ENCODE measurements at places on chromosomes 7 and 10. TPM values are rescaled to one million over a fixed set of nuclear protein-coding genes. Genes with fewer than 3 reads are reported as not detected.

GRCh38 chr7:21092766-21093702 lies 306.3 kb upstream of the SP8 start:
- DNase-seq, result no peak

- DNase-seq, result no peak
Observed at GRCh38 chr10:119700321-119700954, 25.4 kb upstream of the INPP5F start.

GRCh38 chr10:35270100-35270499 lies 66.2 kb upstream of the CCNY start:
- no peak for DNase-seq

- no peak for DNase-seq
Observed at GRCh38 chr7:65251851-65252620, 121.6 kb upstream of the ZNF92 start.

DNA sequence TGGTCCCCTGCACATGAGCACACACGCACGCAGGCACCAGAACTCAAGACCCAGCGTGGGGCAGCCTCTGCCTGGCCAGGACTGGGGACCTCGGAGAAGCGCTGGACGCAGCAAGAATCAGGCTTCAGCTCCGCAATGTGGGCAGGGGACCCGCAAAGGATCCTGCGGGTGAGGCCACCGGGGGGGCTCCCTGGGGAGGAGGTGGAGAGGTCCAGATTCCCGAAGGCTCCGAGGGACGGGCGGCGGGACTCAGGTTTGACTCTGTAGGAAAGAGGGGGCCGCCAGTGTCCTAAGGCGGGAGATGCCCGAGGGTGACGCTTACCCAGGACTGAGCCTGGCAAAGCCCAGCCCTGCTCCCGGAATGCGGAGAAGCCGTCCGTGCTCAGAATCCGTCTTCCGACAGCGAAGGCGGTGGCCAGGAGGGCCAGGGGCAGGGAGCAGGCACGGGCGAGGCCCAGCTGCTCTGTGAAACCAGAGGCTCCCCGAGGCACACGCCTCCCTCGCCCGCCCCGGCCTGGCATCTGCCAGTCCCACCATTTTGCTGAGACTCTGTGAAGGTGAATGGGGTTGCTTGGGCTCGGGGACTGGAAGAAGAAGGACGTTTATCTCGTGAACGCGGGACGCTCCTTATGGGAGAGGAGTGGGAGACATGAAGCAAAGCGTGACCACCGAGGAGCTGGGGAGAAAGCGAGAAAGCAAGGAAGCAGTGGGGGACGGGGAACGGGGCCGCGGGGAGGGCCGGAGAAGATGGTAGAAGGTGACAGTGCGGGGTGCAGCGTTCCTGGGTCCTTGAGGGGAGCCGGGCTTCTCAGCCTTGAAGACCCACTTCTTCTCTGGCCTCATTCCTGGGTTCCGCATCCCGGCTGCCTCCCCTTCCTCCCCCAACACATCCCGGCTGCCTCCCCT lies 489.2 kb downstream of the PTPRN2 start:
- DNase-seq, result no peak

- no peak for DNase-seq
Observed at GRCh38 chr10:69516316-69516715, 56.9 kb downstream of the NEUROG3 start.

GRCh38 chr7:112411186-112411795 lies 39.0 kb upstream of the IFRD1 start:
- DNase-seq, result no peak

DNA sequence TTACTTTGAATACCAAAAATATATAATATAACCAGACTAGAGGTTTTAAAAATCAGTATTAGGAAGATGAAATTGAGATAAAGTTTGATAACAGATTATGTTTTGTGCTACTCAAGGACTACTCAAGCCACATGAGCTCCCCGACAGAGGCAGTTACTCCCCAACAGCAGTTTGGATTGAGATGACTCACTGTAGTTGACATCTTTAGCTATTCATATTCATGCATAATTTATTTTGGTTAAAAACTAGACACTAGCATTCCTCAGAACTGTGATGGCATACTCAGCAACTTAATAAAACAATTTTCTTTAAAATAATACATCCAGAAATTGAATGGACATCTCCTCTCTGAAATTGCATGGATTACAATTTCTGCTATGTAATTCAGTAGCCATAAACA lies 19.6 kb downstream of the PCLO start:
- no peak for DNase-seq

- DNase-seq, result no peak
Observed at GRCh38 chr10:80104066-80104926, 25.8 kb downstream of the TMEM254 start.

- no peak for DNase-seq
Observed at GRCh38 chr10:115049960-115050359, 43.2 kb upstream of the ATRNL1 start.

- DNase-seq, result no peak
Observed at GRCh38 chr10:104767745-104768144, 126.7 kb downstream of the SORCS3 start.

GRCh38 chr7:138075350-138075749 lies 909 bp upstream of the AKR1D1 start:
- DNase-seq, result no peak

DNA sequence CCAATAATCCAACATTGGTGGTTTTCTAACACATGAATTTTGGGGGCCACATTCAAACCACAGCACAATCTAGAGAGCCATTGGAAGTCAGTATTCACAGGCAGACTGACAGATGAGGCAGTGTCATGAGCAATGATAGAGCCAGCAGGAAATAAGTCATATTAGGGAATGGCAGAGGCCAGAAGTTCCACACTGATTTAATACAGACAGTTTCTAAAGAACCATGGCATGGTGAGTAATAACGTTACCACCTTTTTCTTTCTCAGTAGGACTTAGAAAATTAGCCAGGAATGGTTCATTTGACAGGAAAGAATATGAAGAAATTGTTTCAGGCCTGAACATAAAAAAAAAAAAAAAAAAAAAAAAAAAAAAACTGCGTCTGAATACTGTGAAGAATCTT lies 210.3 kb downstream of the GPAM start:
- no peak for DNase-seq

DNA sequence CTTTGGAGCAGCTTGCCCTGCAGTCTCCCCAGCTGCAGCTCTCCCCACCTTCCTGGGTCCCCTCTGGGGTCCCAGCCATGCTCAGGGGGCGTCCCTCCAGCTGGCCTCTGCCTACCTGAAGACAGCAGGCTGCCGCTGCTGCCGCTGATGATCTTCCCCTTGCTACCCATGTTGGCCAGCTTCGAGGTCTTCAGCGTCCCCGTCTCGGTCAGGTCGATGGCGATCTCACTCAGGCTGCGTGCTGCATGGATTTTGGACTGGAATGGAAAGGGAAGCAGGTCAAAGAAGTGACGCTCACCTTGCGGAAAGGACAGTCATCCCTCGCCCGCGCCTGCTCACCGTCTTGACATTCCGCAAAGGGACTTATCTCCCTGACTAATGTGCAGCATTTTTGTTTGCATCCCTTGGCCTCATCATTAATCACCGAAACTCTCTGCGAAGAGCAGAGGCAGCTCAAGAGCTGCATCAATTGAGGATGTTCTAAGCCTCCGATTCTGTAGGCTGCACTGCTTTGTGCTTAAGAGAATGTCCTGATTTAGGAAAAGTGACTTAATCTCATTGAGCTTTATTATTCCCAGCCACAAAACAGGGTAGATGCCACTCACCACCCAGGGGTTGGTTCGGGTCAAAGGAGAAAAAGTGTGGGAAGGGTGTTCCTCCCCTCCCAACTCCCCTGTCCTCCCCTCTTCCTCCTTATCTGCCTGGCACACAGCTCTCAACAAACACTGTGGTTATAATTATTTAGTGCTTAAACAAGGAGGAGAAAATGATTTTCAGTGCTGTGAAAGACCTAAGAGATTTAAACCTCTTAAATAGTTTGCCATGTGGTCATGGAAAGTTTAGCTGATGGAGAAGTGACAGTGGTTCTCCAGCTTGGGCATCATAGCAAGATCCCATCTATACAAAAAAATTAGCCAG lies 107.3 kb downstream of the PRPF18 start:
- DNase-seq, result no peak

DNA sequence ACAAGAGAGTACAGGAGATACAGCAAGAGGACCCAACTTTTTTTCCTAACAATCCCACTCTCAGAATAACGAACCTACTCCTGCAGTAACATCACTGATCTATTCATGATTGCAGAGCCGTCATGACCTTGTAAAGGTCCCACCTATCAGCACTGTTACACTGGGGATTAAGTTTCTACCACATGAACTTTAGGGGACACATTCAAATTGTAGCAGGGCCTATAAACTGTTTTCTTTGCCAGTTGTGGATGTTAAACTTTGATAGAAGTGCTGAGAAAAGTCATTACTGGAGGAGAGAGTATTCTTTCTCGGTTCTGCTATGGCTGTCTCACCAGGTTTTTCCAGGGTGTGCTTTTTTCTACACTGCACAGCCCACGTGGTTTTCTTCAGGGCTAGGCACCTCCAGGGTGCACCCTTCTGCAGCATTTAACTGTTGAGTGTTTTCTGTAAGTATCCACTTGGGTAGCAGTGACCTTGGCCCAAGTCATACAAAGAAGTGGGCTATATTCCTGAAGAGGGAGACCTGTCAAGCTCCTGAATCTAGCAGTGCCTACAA lies 131.6 kb upstream of the AHR start:
- DNase-seq, result no peak

DNA sequence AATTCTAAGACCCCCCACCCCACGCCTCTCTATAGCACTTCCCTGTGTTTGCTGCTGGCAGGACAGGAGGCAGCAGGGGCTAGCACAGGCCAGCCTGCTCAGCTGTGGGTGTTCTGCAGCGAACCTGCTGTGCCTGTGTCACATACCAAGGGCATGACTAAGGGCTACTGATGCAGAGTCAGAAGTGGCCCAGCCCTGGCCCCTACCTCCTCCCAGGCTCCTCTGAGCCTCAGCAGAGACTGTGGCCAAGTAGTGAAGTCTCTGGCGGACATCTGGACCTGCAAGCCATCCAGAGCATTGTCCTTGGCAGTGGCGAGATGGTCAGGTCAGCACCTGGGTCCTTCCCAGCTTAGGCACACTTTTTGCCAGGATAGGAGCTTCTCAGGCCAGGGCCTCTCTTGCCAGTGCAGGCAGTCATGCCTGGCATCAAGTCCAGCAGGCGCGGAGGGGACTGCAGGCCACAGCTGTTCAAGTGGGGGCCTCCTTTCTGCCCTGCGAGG lies 116.3 kb upstream of the RET start:
- DNase-seq, result no peak

DNA sequence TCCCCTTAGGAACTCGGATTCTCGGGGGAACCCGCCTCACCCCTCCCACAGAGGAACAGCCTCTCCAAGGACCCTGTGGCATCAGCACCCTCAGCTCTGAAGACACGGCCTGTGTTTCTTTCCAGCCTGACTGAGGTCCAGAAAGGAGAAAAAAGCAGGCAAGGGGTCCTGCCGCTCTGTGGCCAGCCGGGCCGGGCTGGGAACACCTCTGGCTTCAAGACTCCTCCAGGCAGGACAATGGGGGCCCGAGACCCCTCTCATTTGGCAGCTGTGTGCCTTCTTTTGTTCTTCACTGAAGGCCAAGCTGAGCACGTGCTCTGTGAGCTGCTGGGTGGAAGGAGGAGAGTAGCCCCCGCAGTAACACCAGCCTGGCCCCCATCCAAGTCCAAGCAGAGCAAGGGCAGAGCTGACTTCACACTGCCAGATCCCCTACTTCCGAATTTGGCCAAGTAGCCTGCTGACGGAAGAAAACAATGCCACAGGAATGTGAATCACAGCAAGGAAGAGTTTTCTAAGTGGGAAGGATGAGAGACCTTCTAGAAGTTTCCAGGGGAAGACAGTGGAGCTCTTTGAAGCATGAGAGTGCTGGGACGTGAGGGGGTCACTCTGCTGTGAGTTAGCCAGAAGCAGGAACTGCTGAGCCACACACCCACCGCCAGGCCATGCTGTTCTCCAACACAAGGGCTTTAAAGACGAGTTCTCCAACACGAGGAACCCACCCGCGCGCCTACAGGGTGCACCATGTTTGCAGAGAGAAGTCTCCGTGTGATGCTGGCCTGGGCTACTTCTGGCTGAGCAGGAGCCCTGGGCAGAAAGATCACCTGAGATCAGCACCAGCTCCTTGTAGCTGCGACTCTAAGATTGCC lies 3.1 kb downstream of the CNPY1 start:
- DNase-seq, result no peak

GRCh38 chr10:125568156-125568555 lies 114.8 kb downstream of the TEX36 start:
- DNase-seq, result no peak

DNA sequence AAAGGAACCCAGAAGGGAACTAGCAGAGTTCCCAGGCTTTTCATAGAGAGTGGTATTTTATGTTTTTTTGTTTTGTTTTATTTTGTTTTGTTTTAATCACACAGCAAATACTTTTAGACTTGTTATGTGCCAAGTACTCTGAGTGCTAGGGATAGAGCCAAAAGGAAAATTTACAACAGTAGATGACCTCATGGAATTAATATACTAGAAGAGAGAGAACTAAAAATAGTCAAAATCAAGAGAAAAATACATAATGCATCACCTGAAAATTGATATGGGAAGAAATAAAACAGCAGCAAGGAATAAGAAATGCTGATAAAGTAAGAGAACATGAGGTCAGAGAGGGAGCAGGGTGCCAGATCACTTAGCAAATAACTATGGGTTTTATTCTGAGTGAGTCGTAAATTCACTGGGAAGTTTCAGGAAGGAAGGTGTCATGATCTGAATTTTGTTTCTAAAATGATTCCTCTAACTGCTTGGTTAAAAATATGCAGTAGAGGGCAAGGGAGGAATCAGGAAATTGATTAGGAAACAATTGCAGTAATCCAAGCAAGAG lies 351.0 kb downstream of the ANKRD7 start:
- no peak for DNase-seq

DNA sequence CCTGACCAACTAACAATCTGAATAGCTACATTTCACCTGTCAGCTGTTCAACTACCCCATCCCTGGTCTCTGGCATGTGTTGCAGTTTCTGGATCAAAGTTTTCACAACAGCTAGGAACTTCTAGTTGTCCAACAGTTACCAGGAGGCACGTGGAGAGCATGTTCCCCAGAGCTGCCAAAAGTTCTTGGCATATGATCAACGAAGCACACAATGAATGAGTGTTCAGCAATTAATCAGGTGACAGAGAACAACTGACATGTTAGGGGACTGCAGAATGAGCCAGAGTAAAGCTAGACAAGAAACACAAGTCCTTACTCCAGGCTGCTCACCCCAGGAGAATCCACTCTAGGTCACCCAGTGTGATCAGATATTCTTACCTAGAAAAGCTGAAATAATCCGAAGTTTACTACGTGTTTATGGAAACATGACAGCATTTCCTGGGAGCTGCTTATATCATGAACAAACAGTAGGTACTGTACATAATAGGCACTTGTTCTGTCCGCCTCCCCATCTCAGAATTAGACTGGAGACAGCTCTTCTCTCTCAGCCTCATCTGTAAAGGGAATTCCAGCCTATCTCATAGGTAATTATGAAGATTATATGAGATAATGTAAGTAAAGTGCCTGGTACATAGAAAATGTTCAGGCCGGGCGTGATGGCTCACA lies 50.6 kb downstream of the ZNF438 start:
- DNase-seq, result no peak

AQP1 gene
- 0.57 TPM for total RNA-seq

HKDC1 gene
- total RNA-seq, result 1.1 TPM

FOXP2 gene
- 0.54 TPM for total RNA-seq

CFTR gene
- 0.31 TPM for total RNA-seq

FOXK1 gene
- total RNA-seq, result 72.7 TPM

VWC2 gene
- total RNA-seq, result not detected

SOSTDC1 gene
- total RNA-seq, result not detected

GJD4 gene
- not detected for total RNA-seq

RHBDD2 gene
- 79.3 TPM for total RNA-seq

CNPY1 gene
- not detected for total RNA-seq

NODAL gene
- total RNA-seq, result not detected

MEIG1 gene
- total RNA-seq, result 0.54 TPM

PRLHR gene
- total RNA-seq, result not detected
